Neural crest cell (in vitro differentiated cells): ENCODE measurements at places on chromosomes 5 and 9. TPM values are rescaled to one million over a fixed set of nuclear protein-coding genes. Genes with fewer than 3 reads are reported as not detected.
A peak's percentile ranks its signal among the peaks of the same experiment; 100 is the strongest.

DNA sequence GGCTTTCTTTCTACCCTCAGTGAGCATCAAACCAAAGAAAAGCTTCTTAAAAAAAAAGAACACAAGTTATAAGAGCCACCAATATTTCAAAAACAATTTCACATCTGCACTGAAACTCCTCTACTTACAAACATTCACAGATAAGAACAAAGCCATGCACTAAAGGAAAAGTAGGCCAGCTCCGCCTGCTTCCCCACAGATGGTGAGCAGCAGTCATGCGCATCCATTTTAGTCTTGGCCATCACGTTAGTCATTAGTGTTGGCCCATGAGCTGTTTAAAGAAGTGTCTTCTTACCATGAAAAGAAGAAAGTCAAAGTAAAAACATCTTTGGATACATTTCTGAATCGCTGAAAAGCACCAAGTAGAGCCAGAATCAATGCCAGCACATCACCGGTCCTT lies 40.0 kb upstream of the SMIM23 start:
- H3K27ac ChIP-seq, result no peak overlapping the region
- H3K27me3 ChIP-seq, result no peaks in the 10 kb centered on the region
- peaks cover under 1% of the 10 kb centered on the region for H3K4me1 ChIP-seq

DNA sequence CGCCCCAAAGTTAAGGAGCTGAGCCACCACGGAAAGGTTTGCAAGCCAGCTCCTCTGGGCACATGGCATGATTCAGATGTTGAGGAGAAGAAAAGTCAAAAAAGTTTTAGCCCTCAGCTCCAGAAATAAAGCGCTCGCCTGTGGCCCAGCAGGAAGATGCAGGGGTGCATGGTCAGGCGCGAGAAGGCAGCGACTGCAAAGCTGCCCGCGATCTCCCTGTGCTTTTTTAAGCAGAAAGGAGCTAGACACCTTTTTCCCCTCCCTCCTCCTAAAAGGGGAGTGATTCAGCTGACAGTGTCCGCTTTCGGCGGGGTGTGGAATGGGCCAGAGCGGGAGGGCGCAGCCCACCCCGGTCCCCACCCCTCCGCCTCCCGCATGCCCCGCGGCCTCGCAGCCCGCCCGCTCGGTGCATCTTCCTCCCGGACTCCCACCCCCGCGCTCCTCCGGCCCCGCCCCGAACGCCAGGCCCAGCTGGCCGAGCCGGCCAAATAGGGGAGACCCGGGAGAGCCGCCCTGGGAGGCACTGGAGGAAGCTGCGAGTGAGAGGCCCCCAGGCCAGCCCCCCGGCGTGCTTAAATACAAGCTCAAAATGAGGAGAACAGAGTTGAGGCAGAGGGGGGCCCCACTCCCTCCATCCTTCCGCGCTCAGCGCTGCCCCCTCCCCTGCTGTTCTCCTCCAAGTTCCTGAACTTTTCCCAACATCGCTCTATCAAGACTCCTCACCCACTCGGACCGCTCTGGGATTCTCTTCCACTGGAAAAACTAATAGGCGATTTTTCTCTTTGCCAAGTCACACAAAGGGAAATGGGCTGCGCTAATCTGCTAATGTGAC lies at the start of gene ADAMTS12:
Gene ADAMTS12 (minus strand): TSS at position 203 of the 832 bp plus-strand sequence. CDS start 134 bp downstream, at position 69.
- H3K4me3 ChIP-seq, result peak within 1 kb of the TSS; percentile 89
- peaks cover 46% of the 10 kb centered on the region for H3K27me3 ChIP-seq
- peaks cover 36% of the 10 kb centered on the region for H3K4me1 ChIP-seq
- DNase-seq, result peak; percentile 45

- no peak overlapping the region for H3K27ac ChIP-seq
- peak overlapping the region; percentile 79 for H3K4me3 ChIP-seq
- no peak for DNase-seq
These were observed 9.9 kb upstream of the CXXC5 start for GRCh38 chr5:139638090-139638735.

DNA sequence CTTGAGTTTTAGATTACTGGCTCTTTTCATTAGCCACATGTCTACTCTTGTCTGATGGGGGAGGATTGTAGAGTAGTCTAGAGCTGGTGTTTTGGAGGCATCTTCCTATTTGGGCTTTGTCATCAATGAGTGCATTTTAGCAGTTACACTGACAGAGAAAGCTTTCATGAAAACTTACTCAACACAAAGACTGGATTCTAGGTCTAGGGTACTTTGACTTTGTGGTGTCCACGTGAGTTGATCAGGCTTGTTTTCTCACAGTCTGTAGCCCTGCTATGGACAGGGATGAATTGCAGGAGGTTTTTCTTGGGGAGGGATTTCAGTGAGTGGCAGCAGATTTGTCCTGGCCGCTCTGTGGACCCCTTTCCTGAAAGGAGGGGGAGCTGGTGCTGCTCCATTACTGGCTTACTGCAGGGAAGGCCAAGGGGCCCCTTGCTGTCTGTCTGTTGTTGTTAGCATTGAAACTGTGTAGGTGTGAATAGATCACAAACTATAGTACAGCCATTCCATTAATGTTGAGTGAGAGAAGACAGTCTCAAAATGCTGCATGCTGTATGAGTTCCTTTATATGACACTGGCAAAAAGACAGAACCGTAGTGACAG lies 6.6 kb downstream of the TRIO start:
- peak overlapping the region; percentile 7 for H3K27ac ChIP-seq
- H3K36me3 ChIP-seq, result no peaks in the 10 kb centered on the region
- peaks cover 80% of the 10 kb centered on the region for H3K4me1 ChIP-seq
- no peaks in the 10 kb centered on the region for H3K27me3 ChIP-seq
- peak overlapping the region; percentile 49 for H3K4me3 ChIP-seq

DNA sequence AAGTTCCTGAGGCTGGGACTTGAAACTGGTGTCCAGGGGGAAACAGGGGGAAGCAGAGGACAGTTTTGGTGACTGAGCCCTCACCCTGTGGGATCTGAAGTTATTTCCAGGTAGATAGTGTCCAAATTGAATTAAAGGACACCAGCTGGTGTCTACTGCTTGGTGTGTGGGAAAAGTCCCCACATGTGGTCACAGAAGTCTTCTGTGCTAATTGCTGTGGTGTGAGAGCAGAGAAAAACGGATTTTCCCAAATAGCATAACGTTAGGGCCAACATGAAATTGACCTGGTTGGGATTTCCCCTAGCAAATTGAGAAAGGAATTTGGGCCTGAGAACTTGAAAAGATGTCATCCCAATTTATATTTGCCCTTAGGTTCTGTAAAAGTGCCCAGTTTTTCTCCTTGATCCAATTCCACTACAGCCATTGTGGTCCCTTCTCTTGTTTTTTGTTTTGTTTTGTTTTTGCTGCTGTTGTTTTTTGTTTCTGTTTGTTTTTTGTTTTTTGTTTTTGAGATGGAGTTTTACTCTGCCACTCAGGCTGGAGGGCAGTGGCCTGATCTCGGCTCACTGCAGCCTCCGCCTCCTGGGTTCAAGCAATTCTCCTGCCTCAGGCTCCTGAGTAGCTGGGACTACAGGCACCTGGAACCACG lies 5.6 kb upstream of the STARD4 start:
- H3K27ac ChIP-seq, result no peak overlapping the region
- H3K36me3 ChIP-seq, result no peaks in the 10 kb centered on the region
- H3K27me3 ChIP-seq, result no peaks in the 10 kb centered on the region

DNA sequence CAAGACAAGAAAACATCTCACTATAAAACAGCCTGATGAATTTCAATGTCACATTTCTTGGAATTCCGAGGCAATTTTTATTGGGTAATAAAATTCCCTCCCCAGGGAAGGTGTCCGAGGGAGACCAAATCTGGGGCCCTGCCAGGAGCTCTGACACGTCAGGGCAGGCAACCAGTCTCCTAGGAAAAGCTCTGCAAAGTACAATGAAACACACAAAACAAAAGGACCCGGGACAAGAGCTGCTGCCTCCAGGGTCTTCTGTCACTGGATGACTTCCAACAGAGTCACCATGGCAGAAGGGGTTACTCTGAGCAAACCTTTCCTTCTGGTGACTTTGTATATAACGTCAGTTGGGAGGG lies 50.8 kb downstream of the SAXO1 start:
- H3K4me1 ChIP-seq, result peaks cover 21% of the 10 kb centered on the region
- no peak for DNase-seq

GRCh38 chr5:60332244-60333004 lies 367.5 kb downstream of the DEPDC1B start:
- H3K27ac ChIP-seq, result no peak overlapping the region
- no peak overlapping the region for H3K4me3 ChIP-seq
- H3K27me3 ChIP-seq, result peaks cover 3% of the 10 kb centered on the region
- no peak for DNase-seq

DNA sequence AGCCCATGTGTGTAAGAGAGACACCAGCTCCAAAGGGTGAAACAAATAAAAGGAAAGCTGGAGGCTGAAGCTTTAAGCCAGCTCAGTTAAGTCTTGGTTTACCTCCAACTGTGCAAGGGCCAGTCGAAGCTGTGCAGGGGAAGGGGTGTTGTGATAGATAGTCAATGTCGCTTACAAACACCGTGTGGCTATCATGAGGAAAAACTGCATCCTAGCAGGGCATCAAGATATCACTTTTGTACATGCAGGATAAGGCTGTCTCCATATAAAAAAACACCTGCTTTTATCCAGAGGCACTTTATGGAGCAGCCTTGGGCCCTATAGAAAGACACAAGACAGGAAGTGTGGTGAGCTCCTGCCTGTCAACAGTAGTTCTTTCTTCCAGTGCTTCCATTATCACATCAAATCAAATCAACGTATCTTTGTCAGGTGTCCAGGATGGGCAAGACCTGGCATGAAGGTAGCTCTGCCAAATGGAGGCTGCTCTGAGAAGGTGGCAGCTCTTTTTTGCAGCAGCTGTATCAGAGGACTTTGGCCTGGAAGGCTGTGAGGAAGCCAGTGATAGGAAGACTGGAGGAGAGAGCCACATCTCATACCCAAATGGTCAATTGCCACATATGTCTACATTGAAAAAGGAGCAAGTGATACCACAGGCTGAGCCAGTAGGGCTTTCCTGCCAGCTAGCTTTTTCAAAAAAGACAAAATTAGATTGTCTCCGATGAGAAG lies 29.3 kb upstream of the SELENOP start:
- DNase-seq, result no peak
- H3K27ac ChIP-seq, result no peak overlapping the region
- no peak overlapping the region for H3K4me3 ChIP-seq
- H3K36me3 ChIP-seq, result no peaks in the 10 kb centered on the region
- H3K4me1 ChIP-seq, result no peaks in the 10 kb centered on the region

GRCh38 chr5:51573835-51574234 lies 190.6 kb downstream of the ISL1 start:
- no peak overlapping the region for H3K4me3 ChIP-seq
- H3K4me1 ChIP-seq, result no peaks in the 10 kb centered on the region
- H3K27ac ChIP-seq, result no peak overlapping the region

DNA sequence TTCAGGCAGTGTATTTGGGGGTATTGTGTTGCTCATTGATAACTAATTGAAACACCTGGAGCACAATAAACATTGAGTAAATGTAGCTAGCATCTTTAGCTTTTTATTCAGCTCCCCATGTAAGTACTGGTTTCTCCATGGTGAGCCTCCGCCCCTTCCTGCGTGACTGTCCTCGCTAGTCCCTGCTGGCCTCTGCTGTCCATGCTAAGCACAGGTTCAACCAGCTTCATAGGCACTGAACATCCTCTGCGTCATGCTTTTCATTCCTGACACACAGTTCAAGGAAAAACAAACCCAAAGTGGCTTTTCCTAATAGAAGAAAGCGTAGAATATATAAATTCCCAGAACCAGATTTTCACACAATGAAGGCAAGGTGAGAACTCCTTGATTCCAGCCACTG lies 27.3 kb upstream of the DAP start:
- H3K4me3 ChIP-seq, result no peak overlapping the region
- peaks cover 4% of the 10 kb centered on the region for H3K4me1 ChIP-seq
- no peak for DNase-seq
- H3K27me3 ChIP-seq, result no peaks in the 10 kb centered on the region

DNA sequence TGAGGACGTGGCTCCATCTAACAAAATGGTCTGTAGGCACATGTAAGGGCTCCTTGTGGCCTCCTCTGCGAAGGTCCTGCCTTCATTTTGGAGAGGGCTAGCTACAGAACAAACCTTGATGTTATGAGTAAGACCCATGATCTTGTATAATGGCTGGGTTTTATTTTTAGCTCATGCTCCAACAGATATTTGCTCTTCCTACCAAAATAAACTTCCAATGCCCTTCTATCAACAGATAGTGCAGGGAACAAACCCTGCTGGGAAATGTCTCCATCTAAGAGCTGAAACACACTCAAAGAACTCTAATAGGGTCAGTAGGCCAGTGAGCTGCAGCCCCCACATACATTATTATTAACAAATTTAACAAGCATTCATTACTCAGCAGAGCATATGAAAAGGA lies 189.5 kb downstream of the LURAP1L start:
- H3K4me3 ChIP-seq, result no peak overlapping the region
- H3K27ac ChIP-seq, result no peak overlapping the region
- no peaks in the 10 kb centered on the region for H3K27me3 ChIP-seq
- no peak for DNase-seq
- no peaks in the 10 kb centered on the region for H3K4me1 ChIP-seq

DNA sequence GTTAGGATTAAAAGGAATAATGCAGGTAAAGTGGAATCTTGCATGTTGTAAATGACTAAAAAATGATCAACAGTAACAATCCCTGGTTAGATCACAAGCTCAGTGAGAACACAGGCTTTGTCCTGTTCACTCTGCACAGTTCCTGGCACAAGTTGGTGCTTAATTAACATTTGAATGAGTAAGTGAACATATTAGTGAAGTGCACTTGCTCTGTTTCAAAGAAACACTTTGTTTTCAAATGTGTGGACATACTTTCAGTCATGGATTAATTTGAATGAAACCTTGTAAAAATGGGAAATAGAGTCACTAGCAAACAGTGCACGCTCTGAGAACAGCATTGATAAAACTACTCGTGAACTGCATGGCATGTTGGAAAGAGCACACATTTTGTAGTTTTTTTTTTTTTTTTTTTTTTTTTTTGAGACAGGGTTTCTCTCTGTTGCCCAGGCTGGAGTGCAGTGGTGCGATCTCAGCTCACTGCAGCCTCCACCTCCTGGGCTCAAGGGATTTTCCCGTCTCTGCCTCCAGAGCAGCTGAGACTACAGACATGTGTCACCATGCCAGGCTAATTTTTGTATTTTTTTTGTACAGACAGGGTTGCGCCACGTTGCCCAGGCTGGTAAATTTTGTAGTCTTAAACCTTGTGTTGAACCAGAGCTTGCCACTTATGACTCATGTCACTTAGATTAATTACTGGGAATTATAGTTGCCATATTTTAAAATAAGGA lies 159.9 kb downstream of the LURAP1L start:
- no peak overlapping the region for H3K4me3 ChIP-seq
- peaks cover 33% of the 10 kb centered on the region for H3K4me1 ChIP-seq
- H3K27me3 ChIP-seq, result no peaks in the 10 kb centered on the region
- H3K27ac ChIP-seq, result no peak overlapping the region
- DNase-seq, result no peak

The LECT2 gene
- not detected in 2 replicates for total RNA-seq

The DDX46 gene
- total RNA-seq, result 74.7 and 78.5 TPM in 2 replicates
